CD4-positive, alpha-beta T cell treated with Interleukin-21 for 1 hour (primary cell): ENCODE measurements at places on chromosomes 1 and 21.

DNA sequence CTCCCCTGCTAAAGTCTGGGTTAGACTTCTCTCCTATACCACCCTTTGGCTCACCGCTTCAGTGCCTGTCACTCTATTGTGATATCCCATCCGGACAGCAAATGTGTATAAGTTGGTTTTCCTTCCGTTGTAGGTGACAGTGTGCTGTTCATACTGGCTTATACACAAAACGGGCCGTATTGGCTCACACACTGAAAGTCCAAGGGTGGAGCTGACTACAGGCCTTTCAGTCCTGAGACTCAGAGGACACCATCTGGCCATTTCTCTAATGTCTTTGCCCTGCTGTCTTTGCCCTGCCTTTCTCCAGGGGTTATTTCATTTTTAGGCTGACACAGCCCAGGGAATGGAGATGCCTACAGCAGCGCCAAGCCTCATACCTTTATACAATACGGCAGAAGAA lies 90.7 kb downstream of the URB2 start:
- no peak for DNase-seq

GRCh38 chr1:157091186-157091585 lies 8.4 kb downstream of the ETV3L start:
- no peak for DNase-seq

- no peak for DNase-seq
Measured at GRCh38 chr1:98429965-98430443, 231.5 kb upstream of the SNX7 start.

- peak; percentile 40 for DNase-seq
Measured at GRCh38 chr1:228735871-228736586, 750 bp downstream of the RHOU start.

DNA sequence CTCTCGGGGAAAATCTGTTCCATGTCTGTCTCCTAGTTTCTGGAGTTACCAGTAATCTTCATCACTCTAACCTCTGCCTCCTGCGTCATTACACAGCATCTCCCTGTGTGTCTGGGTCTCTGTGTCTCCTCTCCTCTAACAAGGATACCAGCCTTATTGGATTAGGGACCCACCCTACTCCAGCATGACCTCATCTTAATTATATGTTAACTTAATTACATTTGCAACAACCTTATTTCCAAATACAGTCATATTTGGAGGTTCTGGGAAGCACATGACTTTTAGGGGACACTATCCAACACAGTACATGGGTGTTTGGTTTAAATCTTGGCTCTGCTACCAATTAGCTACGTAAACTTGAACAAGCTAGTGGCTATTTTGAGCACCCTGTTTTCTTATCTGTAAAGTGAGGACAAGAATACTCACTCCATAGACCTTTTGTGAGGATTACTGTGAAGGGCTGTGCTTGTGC lies 83.9 kb upstream of the SGIP1 start:
- no peak for DNase-seq
